ENCODE measurements at places on chromosomes 5 and 9.
A peak's percentile ranks its signal among the peaks of the same experiment; 100 is the strongest.

DNA sequence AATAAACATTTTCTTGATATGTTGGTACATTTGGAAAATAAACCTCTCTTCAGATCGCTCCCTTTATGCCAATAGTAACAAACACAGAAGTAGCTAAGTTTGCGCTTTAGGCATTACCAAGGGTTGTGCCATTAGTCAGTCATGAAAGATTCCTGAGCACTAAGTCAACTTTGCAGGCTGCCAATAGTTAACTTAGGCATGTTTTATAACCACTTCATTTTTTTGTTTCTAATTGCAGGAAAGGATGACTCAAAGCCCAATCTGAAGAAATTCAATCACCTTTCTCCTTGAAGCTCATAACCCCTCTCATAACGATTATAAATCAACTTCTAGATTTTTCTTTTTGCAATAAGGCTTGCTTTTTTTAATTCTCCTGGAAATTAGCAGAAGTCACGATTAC lies 517.0 kb downstream of the AGTPBP1 start:
- no peak for DNase-seq

DNA sequence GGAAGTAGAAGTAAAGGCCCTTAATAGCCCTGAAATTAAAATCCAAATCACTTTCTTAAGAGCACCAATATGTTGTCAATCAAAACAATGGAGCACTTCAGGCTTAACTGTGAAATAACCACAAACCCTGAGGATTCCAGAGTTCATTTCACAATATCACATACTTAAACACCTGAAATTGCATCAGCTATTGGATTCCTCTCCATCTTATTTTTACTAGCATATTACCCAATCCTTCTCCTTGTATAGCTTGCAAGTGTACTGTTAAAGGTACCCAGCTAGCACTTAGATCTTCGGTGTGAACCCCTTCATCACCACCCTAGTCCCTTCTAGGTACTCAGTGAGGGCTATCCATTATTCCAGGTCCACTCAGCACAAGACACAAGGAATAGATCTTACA lies 287.3 kb downstream of the EFNA5 start:
- DNase-seq, result no peak

- no peak for DNase-seq
Observed at GRCh38 chr5:159975462-159976019, 33.4 kb upstream of the TTC1 start.

DNA sequence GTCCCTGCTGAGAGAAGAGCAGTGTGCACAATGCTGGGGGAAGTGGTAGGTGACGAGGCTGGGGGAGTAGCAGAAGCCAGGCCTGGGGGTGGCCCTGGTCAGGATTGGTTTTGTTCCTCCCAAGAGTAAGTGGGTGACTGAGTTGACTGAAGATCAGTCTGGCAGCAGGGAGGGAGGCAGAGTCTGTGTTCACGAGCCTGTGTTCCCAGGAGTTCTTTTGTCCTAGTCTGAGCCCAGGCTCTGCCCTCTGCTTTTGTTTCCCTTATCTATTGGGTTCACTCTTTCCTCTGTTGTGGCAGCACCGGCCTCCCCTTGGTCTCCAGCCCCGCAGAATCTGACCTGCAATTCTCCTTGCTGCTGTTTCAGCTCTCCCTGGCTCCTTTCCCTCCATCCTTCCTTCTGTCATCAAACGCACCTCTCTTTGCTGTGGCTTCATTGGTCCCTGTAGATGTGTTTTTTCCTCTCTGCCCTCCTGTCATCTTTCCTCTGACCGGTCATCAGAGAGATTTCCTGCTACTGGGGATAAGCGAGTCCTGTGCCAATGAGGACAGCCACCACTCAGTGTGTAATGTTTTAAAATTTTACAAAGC lies 607.4 kb downstream of the KIF4B start:
- no peak for DNase-seq

DNA sequence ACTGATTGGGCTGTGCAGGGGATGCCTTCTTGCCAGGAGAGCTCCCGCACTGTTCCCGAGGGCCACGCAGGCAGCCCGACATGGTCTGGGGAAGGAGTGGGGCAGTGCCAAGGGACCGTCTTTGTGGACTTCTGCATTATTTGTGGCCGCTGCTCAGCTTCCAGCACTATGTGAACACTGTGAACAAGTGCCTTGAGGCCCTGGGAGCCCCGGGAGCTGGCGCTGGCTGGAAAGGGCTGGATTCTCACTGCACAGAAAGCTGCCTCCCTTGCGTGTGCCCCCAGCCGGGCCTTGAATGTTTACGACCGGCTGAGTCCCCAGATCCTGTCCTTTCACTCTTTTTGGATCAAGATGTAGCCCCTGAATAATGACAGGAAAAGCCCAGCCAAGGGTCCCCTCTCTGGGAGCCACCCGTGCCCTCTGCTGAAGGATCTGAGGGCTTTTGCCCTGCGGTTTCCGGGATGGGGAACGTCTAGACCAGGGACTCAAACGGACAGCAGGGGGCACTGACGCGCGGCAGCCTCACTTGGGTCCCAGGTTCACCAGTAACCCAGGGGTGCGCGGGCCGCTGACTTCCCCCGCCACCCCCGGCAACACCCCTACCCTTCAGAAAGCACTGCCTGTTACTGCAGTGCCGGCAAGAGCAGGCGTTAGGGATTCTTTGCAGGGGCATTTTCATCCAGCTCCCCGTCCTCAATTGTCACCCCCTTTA lies 98.9 kb upstream of the FCN2 start:
- DNase-seq, result no peak

GRCh38 chr5:124644138-124644537 lies 102.3 kb downstream of the ZNF608 start:
- DNase-seq, result no peak

- DNase-seq, result no peak
Observed at GRCh38 chr5:139767960-139768359, 27.6 kb upstream of the PSD2 start.

GRCh38 chr9:124771867-124772679 lies 962 bp upstream of the NR6A1 start:
- peak; percentile 72 for DNase-seq

- no peak for DNase-seq
Observed at GRCh38 chr5:142317753-142318152, 7.1 kb downstream of the SPRY4 start.

DNA sequence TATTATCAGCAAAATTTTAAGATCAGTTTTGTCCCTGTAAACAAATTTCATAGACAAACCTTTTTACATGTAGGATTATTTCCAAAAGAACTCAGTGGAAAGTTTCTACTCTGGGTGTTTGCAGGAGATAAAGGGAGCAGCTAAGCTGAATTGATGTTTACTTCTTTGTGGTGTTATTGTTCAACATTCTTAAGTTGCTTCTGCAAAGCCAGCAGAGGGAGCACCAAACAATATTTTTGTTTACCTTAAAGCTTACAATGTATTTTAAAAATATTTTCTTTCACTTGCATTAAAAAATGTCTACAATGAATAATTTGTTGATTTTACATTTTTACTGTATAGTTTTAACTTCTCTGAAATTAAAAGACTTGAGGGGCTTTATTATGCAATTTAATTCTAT lies 135.4 kb downstream of the ATG10 start:
- peak; percentile 17 for DNase-seq

DNA sequence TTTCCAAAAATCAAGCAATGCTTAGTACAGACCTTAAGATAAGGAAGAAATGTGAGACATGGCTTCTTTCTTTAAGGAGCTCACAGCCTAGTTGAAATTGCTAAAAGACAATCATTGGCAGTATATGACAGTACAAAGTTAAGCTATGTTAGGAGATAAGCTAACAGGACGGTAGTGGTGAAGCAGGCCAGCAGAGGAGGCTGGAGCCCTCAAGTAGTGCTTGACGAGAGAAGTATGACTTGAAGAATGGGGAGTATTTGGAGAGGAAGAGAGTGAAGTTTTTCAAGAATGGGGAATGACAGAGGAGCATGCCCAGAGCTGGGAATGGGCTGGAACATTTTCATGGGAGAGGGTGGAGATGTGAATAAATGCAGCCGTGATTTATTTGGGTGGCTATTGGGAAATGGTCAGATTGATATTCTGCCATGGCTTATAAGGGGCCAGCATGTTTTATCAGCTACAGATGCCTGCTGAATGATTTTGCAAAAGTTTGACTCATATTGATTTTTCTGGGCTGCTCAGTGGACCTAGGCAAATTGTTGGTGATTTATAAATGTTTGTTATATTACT lies 43.7 kb downstream of the LURAP1L start:
- no peak for DNase-seq

GRCh38 chr5:145161391-145161790 lies 673.8 kb downstream of the PRELID2 start:
- no peak for DNase-seq

DNA sequence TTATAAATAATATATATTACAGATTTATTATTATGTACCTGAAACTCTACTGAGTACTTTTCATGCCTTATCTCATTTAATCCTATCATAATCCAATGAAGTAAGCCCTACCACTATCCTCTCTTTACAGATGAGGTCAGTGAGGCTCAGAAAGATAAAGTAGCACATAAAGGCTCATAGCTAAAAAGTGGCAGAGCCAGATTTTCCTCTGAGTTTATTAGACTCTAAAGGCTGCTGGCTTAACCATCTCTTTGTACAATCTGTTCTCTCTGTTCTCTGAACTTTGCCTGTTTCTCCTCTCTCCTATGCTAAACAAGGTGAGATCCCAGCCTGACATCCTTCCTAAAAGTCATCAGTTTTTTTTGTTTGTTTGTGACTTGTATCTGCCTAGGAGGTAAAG lies 311.2 kb downstream of the KCTD16 start:
- no peak for DNase-seq

- DNase-seq, result peak; percentile 34
Observed at GRCh38 chr5:165630261-165630778, 2124.9 kb downstream of the MAT2B start.

DNA sequence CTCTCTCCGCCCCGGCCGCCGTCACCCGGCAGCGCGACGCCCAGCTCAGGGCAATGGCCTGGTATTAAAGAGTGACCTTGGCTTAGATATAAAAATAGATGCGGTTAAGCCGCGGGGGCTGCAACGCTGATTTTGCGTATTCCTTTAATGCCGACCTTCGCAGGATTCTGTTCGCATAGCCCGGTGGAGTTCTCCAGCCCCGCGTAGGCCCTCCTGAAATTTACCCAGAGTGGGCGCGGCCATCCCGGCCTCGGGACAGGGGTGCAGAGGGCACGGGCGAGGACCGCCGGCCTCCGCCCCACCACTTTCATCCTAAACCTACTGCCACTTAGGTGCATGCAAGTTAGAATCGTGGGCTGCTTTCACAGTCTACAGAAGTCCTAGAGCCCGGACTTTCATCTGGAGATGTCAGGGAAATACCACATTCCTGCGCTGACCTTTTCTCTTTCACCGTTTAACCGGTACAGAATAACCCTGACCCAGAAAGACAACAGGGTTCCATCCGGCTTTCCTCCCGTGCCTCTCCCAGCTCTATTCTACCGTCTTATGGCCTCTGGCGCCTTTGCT lies 492 bp upstream of the FAM169A start:
- peak; percentile 34 for DNase-seq

DNA sequence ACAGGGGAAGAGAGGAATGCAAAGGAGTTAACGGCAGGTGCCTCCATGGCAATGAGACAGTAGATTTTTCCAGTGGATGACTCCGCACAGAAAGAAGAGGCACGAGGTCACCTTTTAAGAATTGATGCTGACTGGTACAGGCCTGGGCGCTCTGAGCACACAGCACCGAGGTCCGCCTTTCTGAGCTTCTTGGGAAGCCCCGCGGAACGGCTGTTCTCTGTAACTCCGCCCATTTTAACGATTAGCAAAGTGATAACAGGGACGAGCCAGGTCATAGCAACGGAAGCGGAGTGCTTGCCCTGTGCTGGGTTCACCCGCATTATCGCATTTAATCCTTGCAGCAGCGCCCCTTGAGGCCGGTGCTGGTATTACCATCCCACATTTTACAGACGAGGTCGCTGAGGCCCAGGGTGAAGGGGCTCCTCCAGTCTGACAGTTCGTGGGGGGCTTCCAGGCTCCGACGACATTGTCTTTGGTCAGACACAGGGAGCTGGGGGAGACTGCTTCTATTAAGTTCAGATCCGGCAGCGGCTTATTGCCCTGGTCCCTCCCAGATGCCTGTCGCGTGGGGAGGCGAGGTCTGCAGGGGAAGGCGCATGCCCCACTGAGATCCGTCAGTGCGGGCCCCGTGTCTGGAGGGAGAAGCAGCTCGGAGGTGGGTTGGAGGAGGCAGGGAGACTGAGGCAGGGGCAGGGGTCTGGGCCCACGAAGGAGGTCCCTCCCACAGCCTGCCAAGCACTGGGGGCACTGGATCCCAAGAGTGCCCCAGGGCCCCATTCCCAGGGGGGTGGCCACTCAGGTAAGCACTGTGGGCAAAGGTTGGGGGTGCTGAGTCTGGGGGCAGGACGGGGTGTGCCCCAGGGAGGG lies 22.3 kb upstream of the HMCN2 start:
- peak; percentile 78 for DNase-seq

DNA sequence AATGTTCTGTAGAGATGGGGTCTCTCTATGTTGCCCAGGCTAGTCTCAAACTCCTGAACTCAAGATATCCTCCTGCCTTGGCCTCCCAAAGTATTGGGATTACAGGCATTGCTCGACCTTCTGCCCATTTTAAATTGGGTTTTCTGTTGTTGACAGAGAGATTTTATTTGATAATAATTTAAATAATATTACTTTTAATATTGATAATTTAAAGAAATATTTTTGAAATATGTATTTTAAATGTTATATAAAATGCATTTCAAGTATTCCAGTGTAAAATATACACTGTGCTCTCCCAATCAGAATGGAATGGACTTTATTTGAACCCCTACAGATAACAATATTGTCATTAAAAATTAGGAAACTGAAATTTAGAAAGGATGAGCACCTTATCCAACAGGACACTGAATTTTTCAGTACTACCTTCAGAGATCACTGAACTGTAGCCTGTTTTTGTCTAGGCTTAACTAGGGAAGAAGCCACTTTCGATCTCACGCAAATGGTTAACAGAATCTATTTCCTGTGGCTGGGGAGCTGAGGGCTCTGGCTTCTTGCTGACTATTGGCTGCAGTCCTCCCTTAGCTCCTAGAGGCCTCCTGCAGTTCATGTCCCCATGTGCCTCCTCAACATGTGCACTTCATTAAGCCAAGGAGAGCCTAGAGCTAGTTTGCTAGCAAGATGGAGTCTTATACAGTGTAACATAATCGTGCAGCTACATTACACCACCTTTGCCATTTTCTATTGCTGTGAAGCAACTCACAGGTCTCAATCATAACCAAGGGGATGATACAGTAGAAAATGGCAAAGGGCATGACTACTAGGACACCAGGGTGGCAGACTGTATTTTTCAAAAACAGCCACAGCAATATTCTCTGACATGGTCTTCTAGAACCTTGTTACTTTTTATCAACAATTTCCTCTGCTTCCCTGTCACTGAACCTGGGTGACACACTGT lies 150.0 kb downstream of the CDC42SE2 start:
- no peak for DNase-seq

Measured in cerebellum (tissue), 4 donors.